ENCODE measurements at places on chromosomes 11 and 22.
A peak's percentile ranks its signal among the peaks of the same experiment; 100 is the strongest.

DNA sequence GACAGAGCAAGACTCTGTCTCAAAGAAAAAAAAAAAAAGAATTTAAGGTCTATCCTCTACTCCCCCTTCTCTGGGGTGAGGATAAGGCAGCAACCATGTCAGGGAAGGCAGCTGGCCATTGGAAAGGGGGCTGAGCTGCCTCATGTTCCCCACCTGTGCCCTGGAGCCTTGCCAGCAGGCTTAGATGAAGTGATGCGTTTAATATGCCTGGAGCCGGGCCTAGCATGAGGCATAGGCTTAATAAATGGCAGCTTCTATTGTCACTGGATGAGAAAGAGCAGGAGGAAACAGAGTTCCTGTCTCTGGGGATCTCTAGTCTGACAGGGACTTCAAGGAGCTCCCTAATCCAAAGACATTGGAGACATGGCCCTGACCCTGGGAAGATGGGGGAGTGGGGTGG is 3.2 kb upstream of the KCNE3 start:
- H3K4me1 ChIP-seq, result peaks cover 20% of the 10 kb centered on the region
- H3K36me3 ChIP-seq, result no peaks in the 10 kb centered on the region
- no peak overlapping the region for H3K27ac ChIP-seq
- H3K4me3 ChIP-seq, result no peak overlapping the region
- DNase-seq, result no peak
- H3K27me3 ChIP-seq, result no peaks in the 10 kb centered on the region

GRCh38 chr11:70226967-70227366 is 23.9 kb downstream of the FADD start:
- H3K27me3 ChIP-seq, result no peaks in the 10 kb centered on the region
- H3K36me3 ChIP-seq, result no peaks in the 10 kb centered on the region
- H3K4me3 ChIP-seq, result no peak overlapping the region

DNA sequence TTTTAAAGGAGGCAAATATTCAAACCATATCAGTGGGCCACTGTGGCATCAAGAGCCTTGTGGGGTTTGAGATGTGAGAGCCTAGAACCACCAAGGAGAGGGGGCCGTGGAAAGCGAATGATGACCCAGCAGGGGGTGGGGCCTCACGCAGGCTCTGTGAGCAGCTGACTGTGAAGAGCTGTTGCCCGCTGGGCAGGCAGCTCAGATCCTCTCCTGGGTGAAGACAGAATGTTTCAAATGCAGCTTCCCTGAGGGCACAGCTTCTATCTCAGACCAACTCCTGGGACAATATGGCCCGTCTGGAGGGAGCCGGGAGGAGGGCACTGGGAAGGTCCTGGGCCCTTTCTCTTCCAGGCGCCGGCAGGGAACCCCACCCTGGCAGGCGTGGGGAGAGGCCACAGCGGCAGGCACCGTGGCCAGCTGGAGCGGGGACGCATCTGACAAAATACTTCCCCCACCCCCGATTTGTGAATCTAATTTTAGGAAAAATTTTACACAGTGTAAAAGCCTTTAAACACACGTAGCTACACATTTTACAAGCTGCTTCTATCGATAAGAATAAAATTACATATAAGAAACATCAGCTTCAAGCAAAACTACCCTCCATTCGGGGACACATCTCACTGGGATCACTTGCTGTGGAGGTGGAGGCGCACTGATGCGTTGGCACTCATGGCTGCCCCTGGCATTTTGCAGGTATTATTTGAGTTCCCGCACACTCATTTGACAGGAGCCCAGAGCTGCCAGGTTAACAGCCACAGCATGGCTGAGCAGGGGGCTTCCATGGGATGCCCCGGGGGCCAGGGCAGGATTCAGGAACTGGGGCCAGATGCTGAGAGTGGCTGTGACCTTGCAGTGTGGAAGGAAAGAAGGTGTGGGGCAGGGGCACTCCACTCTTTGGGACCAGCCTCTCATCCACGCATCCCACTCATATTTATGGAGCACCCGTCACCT is 40.3 kb downstream of the PARVG start:
- peak; percentile 14 for DNase-seq
- no peaks in the 10 kb centered on the region for H3K27me3 ChIP-seq

GRCh38 chr11:125263268-125263790 is 98.8 kb downstream of the PKNOX2 start:
- H3K27ac ChIP-seq, result peak overlapping the region; percentile 18
- DNase-seq, result peak; percentile 100
- H3K36me3 ChIP-seq, result no peaks in the 10 kb centered on the region

- DNase-seq, result peak; percentile 25
- no peaks in the 10 kb centered on the region for H3K36me3 ChIP-seq
- no peak overlapping the region for H3K4me3 ChIP-seq
- H3K27ac ChIP-seq, result no peak overlapping the region
- H3K27me3 ChIP-seq, result no peaks in the 10 kb centered on the region
These were observed 211.0 kb downstream of the GRIK4 start for GRCh38 chr11:120722524-120722923.

DNA sequence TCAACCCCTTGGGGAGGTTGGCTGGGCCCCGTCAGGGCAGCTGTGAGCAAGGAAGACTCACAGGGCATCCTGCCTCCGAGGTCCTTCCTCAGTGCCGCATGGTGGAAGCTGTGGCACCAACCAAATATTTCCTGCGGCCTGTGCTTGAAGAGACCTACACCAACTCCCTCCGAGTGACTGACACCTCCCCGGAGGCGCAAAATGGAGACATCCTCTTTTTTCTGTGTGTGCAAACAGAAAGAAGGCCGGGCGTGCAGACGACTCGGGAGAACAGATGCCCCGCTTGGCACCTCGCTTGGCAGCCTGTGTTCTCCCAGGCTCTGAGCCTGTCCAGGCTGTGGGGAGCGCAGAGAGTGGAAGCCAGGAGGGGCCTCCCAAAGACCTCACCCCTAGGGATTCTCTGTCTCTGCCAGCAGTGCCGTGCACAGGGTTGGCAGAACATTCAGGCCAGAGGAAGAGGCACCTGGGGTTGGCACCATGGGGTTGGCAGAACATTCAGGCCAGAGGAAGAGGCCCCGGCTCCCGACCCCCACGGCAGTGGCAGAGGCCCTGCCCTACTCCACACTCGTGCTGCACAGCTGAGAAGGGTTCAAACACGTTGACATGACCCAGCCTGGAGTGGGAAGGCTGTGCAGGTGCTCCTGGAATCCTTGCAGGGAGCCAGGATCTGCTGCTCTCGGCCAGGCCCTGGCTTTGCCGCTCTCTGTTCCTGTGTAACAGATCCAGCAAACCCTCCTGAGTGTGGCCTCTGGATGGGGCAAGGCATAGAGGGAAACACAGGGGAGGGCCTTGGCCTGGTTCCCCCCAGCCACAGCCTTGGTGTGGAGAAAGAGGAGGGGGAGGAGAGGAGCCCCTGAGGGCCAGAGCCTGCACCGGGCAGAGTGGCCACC is 805.5 kb downstream of the BRD1 start:
- H3K4me3 ChIP-seq, result no peak overlapping the region
- no peaks in the 10 kb centered on the region for H3K27me3 ChIP-seq
- H3K4me1 ChIP-seq, result no peaks in the 10 kb centered on the region
- H3K36me3 ChIP-seq, result no peaks in the 10 kb centered on the region

- no peaks in the 10 kb centered on the region for H3K27me3 ChIP-seq
- no peaks in the 10 kb centered on the region for H3K4me1 ChIP-seq
- peak; percentile 31 for DNase-seq
- no peak overlapping the region for H3K4me3 ChIP-seq
- H3K27ac ChIP-seq, result no peak overlapping the region
These were observed 681.9 kb downstream of the NTM start for GRCh38 chr11:132052342-132052741.

DNA sequence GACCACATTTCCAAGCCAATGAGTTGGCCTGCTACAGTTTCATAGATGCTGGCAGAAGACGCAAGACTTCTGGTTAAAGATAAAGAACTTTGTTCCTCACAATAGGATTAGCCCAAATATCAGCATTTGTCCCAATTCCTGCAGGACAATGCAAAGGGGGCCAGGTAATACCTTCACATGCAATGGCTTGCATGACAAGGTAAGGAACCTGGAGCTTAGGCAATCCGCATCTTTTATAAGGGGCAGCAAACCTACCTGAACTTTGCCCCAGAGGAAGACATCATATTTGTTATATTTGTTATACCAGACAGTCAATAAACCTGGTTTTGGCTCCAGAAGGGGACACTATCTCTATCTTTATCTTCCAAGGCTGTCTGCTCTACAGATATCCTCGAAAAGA is 5.3 kb downstream of the P2RY6 start:
- H3K27me3 ChIP-seq, result no peaks in the 10 kb centered on the region
- H3K36me3 ChIP-seq, result no peaks in the 10 kb centered on the region
- DNase-seq, result no peak
- no peak overlapping the region for H3K27ac ChIP-seq
- no peak overlapping the region for H3K4me3 ChIP-seq
- H3K4me1 ChIP-seq, result no peaks in the 10 kb centered on the region

DNA sequence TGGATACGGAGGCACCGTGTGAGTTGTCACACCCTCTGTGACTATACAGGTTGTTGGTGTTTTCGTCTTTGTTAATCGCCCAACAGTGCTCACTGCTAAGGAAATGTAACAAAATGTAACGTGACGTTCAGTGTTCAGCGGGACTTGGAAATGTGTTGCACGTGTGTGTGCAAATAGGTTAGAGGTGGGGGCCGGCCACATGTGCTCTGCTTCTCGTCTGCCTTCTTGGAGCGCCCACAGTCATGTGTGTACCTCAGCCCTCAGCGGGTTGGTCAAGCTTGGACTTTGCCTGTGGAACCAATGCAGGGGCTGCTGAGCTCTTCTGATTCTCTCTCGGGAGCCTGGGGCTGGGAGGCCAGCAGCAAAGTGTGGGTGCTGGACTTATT is 7.4 kb upstream of the SMIM38 start:
- H3K36me3 ChIP-seq, result no peaks in the 10 kb centered on the region
- H3K27me3 ChIP-seq, result no peaks in the 10 kb centered on the region
- H3K4me1 ChIP-seq, result peaks cover 2% of the 10 kb centered on the region
- no peak overlapping the region for H3K4me3 ChIP-seq

DNA sequence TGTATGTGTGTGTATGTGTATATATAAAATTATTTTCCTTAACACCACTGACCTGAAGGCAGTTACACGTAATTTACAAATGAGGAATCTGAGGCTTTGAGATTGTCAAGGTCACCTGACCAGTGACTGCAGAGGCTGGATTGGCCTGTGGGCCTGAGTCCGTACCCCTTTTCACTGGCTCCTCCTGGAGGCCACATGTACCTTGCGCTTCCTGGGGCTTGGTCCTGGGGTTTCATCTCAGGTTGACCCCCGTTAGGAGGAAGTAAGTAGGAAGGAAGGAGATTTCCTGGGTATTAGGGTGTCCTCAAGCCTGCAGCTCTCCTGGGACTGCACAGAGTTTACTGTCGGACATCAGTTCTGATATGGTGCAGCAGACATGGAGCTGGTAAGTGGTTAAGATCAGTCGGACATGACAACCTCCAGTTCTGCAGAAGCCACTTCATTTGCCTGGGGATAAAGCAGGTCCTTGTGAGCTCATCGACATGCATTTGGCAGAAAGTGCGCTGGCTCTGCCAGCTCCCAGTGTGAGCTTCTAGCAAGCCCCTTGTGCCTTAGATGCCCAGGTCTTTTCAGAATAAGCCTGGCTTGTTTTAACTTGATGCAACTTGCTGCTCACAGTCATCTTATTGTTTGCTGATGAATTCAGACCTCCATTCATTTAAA is 36.6 kb downstream of the ST3GAL4 start:
- H3K27me3 ChIP-seq, result no peaks in the 10 kb centered on the region
- H3K36me3 ChIP-seq, result no peaks in the 10 kb centered on the region
- H3K4me3 ChIP-seq, result no peak overlapping the region
- DNase-seq, result peak; percentile 65

GRCh38 chr11:68201492-68201891 is 11.6 kb downstream of the KMT5B start:
- H3K27ac ChIP-seq, result no peak overlapping the region
- no peak overlapping the region for H3K4me3 ChIP-seq
- H3K36me3 ChIP-seq, result no peaks in the 10 kb centered on the region
